Lung (tissue), 17 donors: ENCODE measurements at places on chromosomes 1 and 21. TPM values are rescaled to one million over a fixed set of nuclear protein-coding genes. Genes with fewer than 3 reads are reported as not detected.
A peak's percentile ranks its signal among the peaks of the same experiment; 100 is the strongest.

- DNase-seq, result no peak
These were observed 481.6 kb downstream of the PLPP3 start for GRCh38 chr1:56097713-56098112.

DNA sequence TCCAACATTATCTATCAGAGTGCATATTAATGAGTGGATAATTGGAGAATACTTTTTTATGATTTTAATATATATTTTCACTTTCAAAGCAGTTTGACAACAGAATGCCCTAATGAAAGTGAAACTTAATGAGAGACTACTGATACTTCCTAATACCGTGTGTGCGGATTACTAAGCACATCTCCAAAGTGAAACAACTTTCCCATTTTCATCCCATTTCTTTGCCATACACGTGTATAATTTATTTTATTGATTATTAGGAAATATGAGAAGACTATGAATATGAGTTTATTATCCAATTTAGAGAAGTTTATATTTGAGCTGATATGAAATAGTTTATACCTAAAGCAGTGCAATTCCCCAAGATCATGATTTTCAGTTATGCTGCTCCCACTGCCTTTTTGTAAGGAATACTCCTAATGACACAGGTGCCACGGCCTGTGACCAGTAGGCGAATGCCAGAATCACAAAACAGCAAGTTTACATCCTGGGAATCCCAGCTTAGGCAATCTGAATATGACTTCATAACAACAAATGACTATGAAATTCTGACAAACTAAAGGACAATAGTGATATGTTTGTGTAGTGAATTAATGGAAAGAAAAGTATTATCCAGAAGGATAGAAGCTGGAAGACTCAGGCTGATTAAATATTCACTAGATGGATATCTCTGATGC, 202.9 kb downstream of the NCAM2 start:
- no peak for DNase-seq

GRCh38 chr1:40930174-40930964, 49.1 kb upstream of the CTPS1 start:
- DNase-seq, result no peak

- DNase-seq, result no peak
These were observed 103.8 kb downstream of the SPATA17 start for GRCh38 chr1:217734973-217735372.

- no peak for DNase-seq
These were observed 41.4 kb downstream of the ANP32E start for GRCh38 chr1:150194381-150195031.

- DNase-seq, result no peak
These were observed 17.0 kb downstream of the COQ8A start for GRCh38 chr1:226956942-226957713.

- no peak for DNase-seq
These were observed 415.9 kb downstream of the PLA2G4A start for GRCh38 chr1:187244623-187245022.

DNA sequence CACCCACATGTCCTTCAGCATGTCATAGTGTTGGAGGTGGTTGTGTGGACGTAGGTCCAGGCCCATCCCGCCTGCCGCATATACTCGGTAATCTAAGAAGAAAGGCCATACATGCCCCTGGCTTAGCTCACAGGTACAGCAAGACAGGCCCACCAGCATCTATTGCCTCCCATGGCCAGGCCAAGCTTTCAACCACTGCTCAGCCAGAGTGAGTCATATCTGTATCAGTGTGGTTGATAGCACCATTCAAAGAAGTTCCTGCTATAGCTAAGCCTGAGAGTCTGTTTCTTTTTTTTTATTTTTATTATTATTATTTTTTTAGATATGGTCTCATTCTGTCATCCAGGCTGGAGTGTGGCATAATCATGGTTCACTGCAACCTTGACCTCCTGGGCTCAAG, 17.0 kb downstream of the KLHDC8A start:
- no peak for DNase-seq

GRCh38 chr1:41768583-41768982, 150.1 kb downstream of the HIVEP3 start:
- DNase-seq, result no peak

DNA sequence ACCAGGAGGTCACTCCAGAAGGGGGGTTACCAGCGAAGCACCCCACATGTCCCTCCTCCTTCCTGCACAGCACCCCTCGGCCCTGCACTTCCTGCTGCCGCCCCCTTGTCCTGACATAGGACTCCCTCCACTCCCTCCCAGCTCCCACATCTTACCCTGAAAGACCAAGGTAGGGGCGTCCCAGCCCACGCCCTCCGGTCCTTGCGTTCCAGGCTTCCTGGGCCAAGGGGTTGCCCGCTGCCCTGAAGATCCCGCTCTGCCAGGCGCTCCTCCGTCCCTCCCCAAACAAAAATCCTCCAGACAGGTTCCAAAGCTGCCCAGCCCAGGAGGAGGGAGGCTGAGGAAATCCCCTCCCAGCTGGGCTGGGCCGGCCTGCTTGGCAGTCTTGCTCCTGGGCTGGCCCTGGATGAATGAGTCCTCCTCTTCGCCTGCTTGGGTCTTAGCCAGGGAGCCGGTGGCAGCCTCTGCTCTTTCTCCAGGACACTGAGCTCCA, at the start of gene RHBDL2:
RHBDL2 (minus strand) TSS at position 304 of the 493 bp plus-strand sequence. CDS start 22,618 bp downstream, outside the sequence.
- peak; percentile 65 for DNase-seq

- DNase-seq, result no peak
These were observed 4.1 kb upstream of the PTPN7 start for GRCh38 chr1:202164271-202165037.

GRCh38 chr21:40054403-40054802, 187.2 kb downstream of the PCP4 start:
- peak; percentile 78 for DNase-seq

- no peak for DNase-seq
These were observed 23.0 kb downstream of the GIPC2 start for GRCh38 chr1:78068681-78069283.

DNA sequence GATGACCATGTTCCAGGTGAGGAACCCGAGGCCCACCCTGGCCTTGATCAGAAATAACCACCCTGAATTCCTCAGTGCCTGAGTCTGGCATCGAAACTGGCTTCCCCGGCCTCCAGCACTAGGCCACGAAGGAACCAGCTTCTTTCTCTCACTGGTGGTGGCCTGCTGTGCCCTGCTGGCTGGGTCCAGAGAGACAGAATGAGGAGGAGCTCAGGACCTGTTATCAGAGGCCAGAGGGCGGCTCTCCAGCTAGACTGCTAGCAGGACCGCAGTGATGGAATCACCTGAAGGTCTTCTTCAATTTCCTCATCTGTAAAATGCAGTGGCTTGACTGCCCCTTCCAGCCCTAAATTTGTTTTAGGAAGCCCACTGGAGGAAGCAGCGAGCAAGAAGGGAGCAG, 20.5 kb downstream of the ROR1 start:
- no peak for DNase-seq

DNA sequence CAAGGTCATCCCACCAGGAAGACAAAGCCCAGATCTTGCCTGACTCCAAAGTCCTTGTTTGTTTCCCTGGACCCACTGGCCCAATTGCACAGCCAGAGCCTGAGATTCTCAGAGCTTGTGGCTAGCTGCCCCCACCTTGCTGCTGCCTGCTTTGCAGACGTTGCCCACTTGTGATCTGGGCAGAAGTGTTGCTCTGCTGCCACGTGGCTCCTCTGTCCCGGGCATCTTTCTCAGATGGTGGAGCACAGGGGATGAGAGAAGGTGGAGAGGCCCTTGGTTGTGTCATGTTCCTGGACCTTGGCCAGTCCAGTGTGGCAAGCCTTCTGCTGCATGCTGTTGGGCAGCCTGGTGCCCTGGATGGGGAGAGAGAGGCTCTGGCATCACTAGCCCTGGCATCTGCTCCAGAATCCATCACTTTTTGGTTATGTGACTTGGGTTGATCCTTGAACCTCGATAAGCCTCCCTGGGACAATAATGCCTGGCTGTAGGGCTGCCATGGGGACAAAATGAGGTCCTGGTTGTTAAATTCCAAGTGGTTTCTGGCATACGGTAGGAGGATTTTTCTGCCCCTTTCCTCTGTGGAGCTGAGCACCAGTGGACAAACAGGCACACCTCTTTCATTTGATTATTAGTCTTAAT, 1.5 kb upstream of the NR0B2 start:
- no peak for DNase-seq

DNA sequence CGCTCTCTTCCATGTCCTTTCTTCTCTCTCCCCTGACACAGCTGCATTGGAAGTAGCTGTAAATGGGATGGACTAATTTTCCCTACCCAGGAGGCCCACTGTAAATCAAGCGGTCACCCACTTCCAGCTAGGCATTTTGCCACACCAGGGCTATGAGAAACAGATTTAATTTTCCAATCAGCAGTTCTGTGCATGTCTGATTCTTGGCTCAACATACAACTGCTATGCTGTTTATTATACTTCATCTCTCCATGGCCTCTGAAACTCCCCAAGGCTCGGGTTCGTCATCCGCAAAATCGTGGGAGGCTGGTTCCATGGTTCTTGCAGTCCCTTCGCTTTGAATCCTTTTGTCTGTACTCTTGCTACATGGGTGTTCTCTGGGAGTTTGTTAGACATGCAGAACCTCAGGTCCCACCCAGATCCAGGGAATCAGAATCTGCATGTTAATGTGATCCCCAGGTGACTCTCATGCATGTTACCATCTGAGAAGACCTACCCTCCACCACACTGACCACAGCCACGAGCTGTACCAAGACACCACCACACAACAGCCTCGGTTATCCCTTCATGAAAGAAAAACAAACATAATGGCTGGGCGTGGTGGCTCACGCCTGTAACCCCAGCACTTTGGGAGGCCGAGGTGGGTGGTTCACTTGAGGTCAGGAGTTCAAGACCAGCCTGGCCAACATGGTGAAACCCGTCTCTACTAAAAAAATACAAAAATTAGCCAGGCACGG, 190.5 kb downstream of the GABPA start:
- no peak for DNase-seq

DNA sequence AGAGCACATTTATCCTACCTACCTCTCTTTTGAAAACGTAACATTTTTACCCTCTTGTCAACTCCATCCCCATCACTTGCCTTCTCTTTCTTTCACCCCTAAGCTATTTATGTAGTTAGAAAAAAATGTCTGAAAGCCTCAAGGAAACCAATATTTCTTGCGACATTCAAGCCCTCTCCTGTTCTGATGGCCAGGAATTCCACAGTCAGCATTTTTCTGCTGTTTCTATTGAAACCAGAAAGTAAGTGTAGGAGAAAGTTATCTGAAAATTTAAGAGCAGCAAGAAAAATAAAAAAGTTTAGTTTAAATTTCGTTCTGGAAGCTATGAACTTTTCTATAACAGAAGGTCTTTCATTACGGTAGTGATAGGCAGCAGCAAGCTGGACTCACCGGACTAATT, 247.6 kb upstream of the PBX1 start:
- DNase-seq, result no peak

DNA sequence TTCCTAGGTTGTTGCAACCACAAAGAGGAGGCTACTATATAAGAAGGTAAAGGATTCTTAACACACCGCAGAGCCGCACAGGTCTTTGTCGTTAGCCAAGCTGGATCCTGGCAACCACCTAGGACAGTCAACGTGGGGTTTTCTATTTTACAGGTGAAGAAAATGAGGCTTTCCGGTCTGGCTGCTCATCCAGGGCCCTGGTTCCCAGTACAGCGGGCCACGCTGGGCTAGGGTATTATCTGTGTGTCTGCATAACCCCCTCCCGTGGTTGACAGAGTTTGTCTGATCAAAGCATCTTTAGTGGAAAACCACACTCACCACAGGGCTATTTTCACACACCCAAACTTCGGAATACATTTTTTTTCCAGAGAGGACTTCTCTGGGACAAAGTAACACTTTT, 39.0 kb upstream of the PDE9A start:
- DNase-seq, result no peak

DNA sequence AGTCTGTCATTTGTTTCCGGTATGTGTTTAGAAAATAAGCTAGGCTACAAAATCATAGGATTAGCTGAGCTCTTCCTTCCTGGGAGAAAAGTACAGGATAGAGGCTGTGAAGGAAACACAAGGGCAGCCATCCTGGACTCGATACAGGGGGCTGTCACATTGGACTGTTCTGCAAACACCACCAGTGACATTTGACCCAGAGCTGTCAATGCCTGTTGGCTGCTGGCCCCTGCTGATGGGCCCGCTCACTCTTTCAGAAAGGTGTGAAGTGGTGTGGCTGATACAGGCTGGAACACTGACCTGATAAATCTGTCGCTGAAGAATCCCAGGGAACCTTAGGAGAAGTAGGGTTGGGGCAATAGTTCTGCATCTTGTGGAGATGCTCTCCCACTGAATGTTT, 183.1 kb downstream of the RHOU start:
- DNase-seq, result peak; percentile 44

DNA sequence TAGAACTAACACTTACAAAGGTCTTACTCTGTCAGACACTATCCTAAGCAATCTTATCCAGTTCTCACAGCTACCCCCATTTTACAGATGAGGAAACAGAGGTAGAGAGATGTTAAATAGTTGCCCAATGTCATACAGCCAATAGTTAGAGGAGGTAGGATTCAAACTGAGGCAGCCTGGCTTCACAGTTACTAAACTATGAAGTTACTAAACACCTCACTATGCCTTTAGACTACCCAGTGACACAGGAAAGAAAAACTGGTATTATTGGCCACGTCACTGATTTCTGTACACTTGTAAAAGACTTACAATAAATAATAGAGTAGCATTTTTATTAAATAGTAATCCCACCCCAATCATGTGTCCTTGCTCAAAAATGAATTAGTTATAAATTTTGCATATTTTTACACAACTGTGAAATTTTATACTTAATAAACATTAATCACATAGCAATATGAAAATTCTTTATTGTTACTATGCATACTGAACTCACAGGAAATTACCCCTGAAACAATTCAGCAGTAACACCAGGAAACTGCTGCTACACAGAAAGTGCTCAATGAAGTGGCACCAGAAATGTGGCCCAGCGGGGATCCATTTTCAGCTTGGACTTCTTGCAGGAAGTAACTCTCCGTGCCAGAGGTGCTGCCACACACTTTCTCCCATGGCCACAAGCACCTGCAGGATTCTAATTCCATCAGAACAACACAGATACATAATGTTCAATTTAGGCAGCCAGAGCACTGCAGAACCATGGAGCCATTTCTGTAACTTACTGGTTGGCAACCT, 69.4 kb downstream of the VAV3 start:
- no peak for DNase-seq

DNA sequence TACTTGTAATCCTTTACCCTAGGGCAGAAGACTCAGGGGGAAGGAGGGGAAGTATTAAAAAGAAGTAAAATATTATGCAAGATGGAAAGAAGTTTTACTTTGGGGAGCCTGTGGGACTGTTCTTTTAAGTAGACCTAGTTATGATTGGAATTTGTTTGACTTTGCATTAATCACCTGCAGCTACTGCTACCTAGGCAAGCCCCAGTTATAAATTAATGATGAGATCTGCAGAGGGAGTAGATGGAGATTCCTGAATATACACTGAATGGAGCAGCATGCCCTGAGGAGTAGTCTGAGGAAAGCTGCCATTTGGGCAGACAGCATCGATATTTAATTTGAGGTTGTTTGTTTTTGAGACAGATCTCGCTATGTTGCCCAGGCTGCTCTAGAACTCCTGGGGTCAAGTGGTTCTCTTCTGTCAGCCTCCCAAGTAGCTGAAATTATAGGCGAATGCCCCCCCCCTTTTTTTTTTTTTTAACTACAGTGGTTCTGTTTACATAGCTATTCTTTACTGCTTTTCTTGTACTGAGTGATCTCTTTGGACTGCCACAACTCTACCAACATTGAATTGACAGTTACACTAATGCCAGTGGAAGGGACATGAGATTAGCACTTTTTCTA, 81.4 kb upstream of the SERTAD4 start:
- no peak for DNase-seq

SPATA1 gene
- 1.7 TPM for polyA plus RNA-seq

OR6N1 gene
- polyA plus RNA-seq, result not detected

CDC7 gene
- polyA plus RNA-seq, result 3.9 TPM

STRIP1 gene
- 20.8 TPM for polyA plus RNA-seq

GCSAML gene
- polyA plus RNA-seq, result 0.06 TPM

NMNAT1 gene
- 4.1 TPM for polyA plus RNA-seq

LCE2A gene
- polyA plus RNA-seq, result not detected

HRNR gene
- polyA plus RNA-seq, result 0.02 TPM

DCST1 gene
- polyA plus RNA-seq, result 0.08 TPM

PLXNA2 gene
- 13.2 TPM for polyA plus RNA-seq
